ENCODE measurements at places on chromosomes 6 and 20. TPM values are rescaled to one million over a fixed set of nuclear protein-coding genes. Genes with fewer than 3 reads are reported as not detected.

DNA sequence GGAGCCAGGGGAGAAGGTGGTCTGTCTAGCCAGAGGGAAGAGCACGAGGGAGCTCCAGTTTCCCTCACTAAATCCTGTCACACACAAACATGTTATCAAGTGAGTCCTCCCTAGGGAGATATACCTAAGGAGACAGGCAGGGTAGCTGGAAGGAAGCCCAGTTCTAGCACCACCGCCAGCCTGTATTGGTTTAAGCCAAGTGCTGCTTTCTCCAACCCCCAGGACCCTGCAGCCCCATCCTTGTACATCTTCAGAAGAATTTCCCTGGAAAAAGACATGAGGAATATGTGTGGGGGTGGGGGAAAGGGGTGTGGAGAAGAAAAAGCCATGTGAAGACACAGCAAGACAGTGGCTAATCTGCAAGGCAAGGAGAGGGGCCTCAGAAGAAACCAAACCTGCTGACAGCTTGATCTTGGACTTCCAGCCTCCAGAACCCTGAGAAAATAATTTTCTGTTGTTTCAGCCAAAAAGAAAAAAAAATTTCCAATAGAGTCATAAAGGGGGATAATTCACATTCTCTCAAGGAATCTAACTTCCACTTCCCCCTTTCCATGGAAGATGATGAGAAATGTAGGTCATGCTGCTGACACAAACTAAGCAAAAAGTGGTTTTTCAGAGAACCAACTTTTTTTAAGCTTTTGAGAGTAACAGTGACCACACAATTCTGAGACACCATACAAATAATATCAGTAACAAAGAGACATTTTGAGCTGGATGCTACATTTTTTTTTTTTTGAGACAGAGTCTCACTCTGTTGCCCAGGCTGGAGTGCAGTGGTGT lies 103.2 kb upstream of the PRDM1 start:
- peaks cover 86% of the 10 kb centered on the region for H3K4me1 ChIP-seq
- no peaks in the 10 kb centered on the region for H3K27me3 ChIP-seq
- peak overlapping the region; percentile 95 for H3K4me3 ChIP-seq
- peaks cover 53% of the 10 kb centered on the region for H3K36me3 ChIP-seq

- H3K4me3 ChIP-seq = peak overlapping the region; percentile 96
- H3K27ac ChIP-seq = peak overlapping the region; percentile 86
- H3K27me3 ChIP-seq = no peaks in the 10 kb centered on the region
- H3K36me3 ChIP-seq = peaks cover 2% of the 10 kb centered on the region
- peaks cover 38% of the 10 kb centered on the region for H3K4me1 ChIP-seq
These were observed 546 bp upstream of the KLHL32 start for GRCh38 chr6:96923871-96924493.

SCGN gene
- total RNA-seq = not detected

DNA sequence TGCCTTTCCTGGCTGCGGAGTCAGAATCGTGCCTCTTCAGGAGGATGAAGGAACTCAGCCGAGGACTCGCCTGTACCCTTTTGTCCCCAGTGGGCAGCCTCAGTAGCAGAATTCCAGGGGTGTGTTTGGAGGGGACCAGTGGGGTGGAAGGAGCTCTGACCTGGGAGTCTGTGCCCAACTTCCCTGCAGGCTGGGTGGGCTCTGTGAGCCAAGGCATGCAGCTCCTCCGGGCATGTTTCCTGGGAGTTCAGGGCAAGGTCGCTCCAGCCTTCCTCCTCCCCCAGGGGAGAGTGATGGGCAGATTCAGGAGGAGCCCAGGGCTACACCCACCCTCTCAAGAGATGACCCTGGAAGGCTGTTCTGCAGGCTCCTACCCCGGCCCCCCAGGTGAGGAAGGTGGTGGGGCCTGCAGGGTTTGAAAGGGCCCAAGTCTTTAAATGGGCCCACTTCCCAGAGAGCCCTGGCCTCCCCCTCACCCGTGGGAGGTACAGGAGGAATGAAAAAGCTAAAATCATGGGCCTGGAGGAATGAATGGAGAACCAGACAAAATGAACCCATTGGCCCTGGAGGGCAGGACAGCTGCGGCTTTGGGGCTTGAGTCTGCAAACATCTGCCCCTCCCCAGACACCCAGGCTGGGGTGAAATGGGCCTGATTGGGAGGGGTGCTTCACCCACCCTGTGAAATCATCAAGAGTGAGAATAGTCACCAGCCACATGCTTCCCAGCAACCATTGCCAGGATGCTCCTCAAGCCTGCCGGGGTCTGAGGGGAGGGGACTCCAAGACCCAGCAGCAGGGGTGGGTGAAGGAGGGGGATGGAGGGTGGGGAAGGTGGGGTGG lies 77.6 kb upstream of the PMEPA1 start:
- no peak overlapping the region for H3K27ac ChIP-seq
- DNase-seq = no peak
- peaks cover 2% of the 10 kb centered on the region for H3K27me3 ChIP-seq
- H3K4me1 ChIP-seq = peaks cover 9% of the 10 kb centered on the region
- H3K4me3 ChIP-seq = no peak overlapping the region
- H3K36me3 ChIP-seq = no peaks in the 10 kb centered on the region
